IMR-90 (cell line): ENCODE measurements at places on chromosomes 2 and 18. TPM values are rescaled to one million over a fixed set of nuclear protein-coding genes. Genes with fewer than 3 reads are reported as not detected.

GRCh38 chr2:290090-290722 lies 2.3 kb upstream of the ALKAL2 start:
- DNase-seq: peak; percentile 78

DNA sequence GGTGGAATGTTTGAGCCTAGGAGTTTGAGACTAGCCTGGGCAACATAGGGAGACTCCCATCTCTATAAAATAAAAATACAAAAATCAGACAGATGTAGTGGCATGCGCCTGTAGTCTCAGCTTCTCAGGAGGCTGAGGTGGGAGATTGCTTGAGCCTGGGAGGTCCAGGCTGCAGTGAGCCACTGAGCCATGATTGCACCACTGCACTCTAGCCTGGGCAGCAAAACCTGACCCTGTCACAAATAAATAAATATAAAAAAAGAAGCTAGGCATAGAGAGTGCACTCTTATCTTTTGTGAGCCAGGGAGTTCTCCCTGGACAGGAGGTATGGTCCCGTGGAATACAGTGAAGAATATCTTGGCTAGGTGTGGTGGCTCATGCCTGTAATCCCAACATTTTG lies 11.0 kb upstream of the KYNU start:
- DNase-seq: no peak

The CHST9 gene
- total RNA-seq: not detected in 2 replicates

GRCh38 chr2:237998530-237998929 lies 31.7 kb downstream of the UBE2F start:
- peak; percentile 41 for DNase-seq

The SGO2 gene
- total RNA-seq: 6.3 and 16.9 TPM in 2 replicates

GRCh38 chr2:226771067-226771466 lies 28.6 kb downstream of the IRS1 start:
- no peak for DNase-seq

- DNase-seq: peak; percentile 78
These were observed 600 bp downstream of the RALB start for GRCh38 chr2:120253021-120253882.

DNA sequence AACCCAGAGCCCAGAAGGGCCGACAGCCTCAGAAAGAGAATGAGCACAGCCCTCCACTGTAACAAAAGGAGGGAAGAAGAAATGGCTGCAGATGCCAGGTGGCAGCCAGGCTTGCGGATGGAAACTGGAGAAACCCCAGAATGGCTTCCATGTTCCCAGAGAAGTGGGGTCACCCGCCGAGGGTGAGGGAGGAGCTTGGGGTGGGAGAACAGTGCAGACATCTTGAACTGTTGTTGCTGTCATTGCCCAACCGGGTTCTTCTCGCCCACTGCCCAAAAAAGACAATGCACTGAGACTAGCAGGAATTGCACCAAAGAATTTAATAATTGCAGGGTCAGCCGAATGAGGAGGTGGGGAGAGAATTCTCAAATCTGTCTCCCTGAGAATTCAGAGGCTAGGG lies 223.2 kb upstream of the RAB6C start:
- DNase-seq: no peak

DNA sequence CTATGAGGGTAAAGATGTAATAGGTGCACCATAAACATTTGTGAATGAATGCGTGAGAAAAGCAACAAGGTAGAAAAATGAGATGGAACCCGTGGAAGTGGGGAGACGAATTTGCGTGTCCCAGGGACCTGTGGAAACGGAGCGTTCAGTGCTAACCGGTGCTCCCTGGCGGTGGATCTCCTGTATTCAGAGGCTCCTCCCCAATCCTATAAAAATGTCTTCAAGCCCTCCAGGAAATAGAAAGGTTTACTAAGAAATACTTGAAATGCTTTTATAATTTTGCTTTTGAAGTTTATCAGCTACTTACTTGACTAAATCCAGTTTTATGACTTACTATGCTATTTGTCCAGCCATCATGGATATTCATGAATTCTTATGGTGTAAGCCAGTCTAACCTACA lies 62.8 kb upstream of the RBM44 start:
- no peak for DNase-seq

GRCh38 chr2:119197126-119197405 lies 26.6 kb upstream of the STEAP3 start:
- DNase-seq: no peak

GRCh38 chr2:111707700-111708099 lies 176.3 kb downstream of the ANAPC1 start:
- no peak for DNase-seq

The RAB6C gene
- under 0.01 TPM in 1 of 2 replicates, not detected in the other for total RNA-seq

DNA sequence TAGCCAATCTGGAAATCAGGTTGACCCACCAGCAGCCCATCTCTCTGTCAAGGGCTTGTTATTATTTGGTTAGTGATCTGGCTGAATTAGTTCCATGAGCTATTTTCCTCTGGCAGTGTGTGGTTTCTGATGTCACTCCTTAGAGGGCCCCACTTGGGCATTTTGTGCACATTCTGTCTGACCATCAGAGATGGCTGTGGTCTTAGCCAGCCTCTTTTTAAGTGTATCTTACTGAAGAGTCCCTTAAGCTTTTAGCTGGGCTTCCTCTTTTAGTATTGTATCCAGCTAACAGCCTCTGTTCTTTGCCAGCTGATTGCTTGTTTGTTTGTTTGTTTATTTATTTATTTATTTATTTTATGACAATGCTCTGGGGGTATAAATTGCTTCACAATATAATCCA lies 951.1 kb upstream of the CNTNAP5 start:
- no peak for DNase-seq

DNA sequence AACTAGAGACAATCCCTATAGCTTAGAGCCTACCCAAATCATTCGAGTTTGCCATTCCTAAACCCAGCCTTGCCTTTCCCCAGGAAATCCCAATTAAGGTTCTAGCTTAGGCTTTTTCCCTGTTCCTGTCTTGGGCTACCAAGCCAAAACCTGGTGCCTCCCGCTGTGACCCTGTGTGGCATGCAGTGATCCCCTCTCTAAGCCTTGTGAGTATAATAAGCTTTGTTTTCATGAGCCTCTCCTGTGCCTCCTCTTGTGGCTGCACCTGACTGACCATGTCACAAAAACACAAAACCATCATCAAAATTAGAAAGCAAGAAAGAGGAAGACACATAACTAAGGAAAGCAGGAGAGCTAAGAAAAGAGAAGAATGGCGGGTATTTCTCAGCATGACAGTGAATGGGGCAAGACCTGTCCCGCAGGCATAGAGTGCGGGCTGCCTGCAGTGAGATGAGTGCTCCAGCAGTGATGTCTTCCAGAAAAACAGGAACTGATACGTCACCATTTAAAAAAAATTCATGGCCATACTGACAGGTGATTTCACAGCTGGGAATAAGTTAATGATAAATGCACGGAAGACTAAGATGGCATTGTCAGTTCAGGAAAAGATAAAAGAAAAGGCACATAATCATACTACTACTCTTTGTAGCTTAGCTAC lies 9.2 kb upstream of the PAIP2B start:
- no peak for DNase-seq
